Activated CD4-positive, CD25-positive, alpha-beta regulatory T cell (primary cell): ENCODE measurements at places on chromosomes 7 and 10.

DNA sequence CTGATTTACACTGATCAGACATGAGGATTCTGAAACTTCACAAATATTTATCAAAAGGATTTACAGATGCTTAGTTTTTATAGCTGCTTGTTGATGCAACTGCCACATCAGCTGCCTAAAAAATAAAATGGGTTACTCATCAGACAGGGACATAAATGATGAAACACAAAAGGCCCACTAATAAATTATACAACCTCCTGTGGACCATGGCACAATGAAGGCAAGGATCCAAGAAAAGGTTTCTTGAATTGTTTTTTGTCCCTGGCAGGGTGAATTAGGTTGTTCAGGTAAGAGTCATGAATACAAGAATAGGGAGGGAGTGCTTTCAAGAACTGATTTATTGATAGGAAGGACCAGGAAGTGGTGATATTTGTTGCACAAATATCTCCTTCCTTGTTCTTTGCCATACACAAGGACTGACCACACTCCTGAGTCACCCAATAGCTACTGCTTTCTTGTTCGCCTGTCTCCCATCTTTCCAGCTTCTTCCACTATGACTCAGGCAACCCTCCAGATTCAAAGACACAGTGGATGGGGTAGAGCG is 234.5 kb downstream of the AHR start:
- DNase-seq: no peak

DNA sequence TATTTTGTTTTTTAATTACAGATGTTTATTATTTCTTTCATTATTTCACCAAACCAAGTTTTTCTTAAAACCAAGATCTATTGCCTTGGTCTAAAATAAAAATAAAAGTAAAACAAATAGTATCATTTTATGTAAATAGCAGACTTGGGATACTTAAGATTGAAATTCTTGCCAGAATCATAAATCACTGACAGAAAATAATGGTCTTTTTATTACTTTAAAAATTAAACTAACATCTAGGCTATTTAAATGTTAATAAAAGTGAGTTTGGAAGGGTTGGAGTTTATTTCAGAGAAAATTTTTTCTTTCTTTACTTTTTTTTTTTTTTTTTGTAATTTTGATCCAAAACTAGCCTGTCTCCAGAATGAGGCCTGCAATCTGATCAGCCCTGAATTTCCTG is 568.0 kb upstream of the IGFBP3 start:
- no peak for DNase-seq

DNA sequence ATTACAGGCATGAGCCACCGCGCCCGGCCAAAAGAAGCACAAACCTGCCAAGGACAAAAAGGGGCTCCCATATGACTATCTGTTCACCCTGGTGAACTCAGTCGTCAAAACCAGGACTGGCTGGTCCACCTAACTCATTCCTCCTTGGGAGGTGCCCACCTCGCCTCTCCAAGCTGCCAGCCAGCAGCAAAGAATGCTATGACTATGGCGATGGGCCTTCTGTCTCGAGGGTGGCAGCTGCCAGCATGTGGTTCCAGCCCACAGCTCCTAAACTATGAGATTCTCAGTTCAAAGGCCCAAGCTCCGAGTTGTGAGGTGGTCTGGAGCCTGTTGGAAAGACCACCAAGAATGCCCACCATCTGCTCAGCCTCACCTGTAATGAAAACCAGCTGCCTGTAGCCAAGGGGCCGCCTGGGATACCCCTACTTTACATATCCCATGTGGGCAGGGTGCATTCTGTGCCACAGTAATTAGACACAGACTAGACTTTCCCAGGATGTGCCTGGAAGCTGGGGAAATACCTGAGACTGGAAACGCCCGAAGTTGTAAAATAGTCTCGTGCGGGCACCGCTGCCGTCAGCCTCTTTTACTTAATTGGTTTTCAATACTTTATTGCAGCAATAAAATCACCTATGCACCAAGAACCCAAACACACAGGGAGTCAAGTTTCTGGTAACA is 71.1 kb downstream of the ZRANB1 start:
- DNase-seq: no peak

GRCh38 chr10:49379596-49380410 is 16.1 kb downstream of the DRGX start:
- no peak for DNase-seq

- no peak for DNase-seq
These were observed 44.1 kb downstream of the LOXL4 start for GRCh38 chr10:98223874-98224273.

DNA sequence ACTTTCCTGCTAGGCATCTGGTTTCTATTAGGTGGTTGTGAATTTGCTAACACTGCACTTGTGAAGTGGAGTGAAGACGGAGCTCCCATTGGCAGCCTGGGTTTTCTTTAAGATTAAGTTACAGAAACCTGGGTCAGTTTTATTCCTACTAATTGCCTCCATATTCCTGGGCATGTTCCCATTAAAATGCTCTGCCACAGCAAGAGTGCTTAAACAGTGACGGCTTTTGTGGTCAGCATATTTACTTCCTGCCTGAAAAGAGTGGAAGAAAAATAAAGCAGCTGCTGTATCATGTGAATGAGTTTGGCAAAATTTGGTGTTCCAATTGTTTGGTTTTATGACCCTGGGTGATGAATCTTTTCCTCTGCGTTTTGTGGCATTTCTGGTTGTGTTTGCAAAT is 96.9 kb upstream of the PLXDC2 start:
- no peak for DNase-seq

DNA sequence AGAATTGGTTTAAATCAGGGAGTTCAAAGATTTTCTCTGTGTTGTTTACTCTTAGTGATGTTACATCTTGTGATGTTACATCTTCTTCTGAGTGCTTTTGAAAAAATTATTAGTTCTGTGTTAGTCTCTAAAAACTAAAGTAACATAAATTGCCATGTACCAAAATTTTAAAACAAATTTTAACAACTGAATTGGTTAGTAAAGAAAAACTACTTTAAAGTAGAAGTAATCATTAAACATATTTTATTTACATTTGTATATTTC is 5.2 kb upstream of the IGF2BP3 start:
- no peak for DNase-seq

- DNase-seq: no peak
These were observed 45.2 kb upstream of the EXOC4 start for GRCh38 chr7:133207687-133208086.

DNA sequence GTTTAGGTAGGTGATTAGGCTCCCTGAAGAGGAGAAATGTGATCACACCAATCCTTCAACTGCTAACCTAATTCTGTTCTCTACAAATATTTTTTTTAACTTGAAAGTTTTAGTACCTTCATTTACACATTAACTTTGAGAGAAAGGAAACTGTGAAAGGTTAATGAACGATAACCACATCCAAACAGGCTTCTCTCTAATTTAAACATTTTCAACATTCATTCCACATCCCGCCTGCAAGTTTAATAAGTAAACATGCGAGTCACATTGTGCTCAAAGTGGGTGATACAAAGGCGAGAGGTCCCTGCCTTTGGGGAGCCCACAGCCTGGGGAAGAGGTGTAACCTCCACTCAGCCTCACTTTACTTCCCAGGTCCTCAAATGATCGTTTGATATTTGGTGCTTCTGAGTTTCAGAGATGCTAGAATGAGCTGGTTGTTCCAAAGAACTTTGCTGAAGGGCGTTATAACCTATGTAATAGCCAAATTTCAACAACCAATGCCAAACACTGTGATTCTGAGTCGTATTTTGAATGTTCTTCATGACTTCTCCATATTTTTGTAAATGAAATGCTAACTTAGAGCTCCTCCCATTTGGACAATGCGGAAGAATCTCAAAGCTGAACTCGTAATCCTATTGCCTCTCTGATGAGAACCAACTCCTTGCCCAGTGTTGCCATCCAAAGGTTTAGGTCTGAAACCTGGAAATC is 47.5 kb downstream of the DENND2A start:
- no peak for DNase-seq

- no peak for DNase-seq
These were observed 5.3 kb downstream of the CTBP2 start for GRCh38 chr10:125155101-125155500.

- no peak for DNase-seq
These were observed 171.3 kb upstream of the HPS1 start for GRCh38 chr10:98617906-98618520.

GRCh38 chr10:122435212-122435827 is 19.1 kb upstream of the ARMS2 start:
- DNase-seq: no peak

DNA sequence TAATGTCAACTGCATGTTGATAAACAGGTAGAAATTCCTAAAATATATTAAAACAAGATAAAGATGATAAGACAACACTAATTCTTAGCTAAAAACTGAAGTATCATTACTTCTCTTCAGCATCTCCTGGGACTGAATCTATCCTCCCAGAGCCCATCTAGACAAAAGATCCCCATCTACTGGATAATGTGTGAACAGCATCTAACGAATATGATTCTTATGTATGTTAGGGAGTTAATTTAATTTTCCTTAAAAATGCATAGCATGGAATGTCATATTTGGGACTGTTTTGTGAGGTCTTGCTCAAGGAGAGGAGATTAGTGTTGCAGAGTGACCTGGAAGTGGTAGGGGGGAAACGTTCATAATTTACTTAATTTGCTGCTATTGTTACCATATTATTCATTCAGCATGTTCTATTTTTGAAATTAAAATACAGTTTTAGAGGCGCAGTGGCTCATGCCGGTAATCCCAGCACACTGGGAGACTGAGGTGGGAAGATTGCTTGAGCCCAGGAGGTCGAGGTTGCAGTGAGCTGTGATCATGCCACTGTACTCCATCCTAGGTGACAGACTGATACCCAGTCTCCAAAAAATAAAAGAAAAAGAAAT is 305.1 kb upstream of the CSTF2T start:
- DNase-seq: no peak
